ENCODE measurements at places on chromosomes 3 and 15.
A peak's percentile ranks its signal among the peaks of the same experiment; 100 is the strongest.

GRCh38 chr3:49616061-49616460, 58.1 kb upstream of the APEH start:
- DNase-seq = no peak

GRCh38 chr15:81296673-81297072, 27.3 kb downstream of the STARD5 start:
- DNase-seq = peak; percentile 87

DNA sequence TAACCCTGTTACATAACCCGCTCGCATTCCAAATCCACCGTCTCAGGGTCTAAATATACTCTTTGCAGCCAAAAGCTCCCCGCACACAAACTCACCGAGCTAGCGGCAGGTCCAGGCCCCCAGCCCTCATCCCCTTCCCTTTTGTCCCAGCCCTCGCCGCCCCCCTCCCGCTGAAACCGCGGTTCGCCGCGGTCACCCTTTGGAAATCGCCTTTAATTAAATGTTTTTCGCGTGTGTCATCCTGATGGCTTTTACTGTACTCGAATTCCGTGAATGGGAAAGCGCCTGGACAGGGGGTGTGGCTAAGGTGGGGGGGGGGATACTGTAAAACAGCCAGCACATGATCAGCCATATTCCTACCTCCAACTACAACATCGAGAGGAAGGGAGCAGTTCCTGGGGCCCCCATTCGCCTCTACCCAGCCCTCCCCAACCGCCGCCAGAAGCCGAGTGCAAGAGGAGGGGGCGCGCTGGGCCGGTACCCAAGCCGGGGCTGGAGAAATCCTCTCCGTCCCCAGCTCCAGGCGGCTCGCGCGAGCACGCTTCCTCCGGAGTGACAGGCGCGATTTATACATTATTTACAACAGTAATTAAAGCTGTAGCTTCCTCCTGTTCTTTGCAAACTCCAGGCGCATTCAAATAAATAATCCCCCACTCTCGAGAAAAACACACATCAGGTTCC, 1.7 kb downstream of the RORA start:
- DNase-seq = no peak

- DNase-seq = no peak
Measured at GRCh38 chr3:128479558-128480086, 12.9 kb upstream of the DNAJB8 start.

GRCh38 chr3:192818126-192818525, 90.8 kb upstream of the FGF12 start:
- DNase-seq = no peak

- DNase-seq = peak; percentile 47
Measured at GRCh38 chr15:63473999-63474809, 30.2 kb upstream of the USP3 start.

GRCh38 chr15:50909010-50909317, 481 bp downstream of the AP4E1 start:
- DNase-seq = no peak

DNA sequence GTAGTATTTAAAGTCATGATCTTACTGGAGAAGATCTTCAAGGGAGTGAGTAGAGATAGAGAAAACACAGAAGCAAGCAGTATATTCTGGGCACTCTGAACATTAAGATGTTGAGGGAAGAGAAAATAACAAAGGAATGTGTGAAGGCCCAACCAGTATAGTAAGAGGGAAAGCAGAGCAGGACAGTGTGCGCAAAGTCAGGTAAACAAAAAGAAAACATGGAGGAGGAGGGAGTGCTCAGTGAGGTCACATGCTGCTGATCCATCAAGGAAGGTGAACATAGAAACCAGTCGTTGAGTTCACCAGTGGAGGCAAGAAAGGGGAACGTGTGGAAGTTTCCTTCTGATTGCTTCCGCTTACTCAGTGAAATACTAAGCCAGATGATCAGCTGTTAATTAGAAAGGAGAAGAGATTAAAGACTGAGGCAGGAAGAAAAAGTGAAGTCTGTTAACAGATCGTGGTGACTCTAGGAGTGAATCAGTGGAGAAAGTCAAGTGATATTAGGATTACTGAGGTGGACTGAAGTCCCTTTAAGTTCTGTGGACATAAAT, 47.2 kb downstream of the OPA1 start:
- no peak for DNase-seq

- no peak for DNase-seq
Measured at GRCh38 chr3:144760831-144761230, 789.2 kb downstream of the DIPK2A start.

- peak; percentile 84 for DNase-seq
Measured at GRCh38 chr15:100338971-100339444, 2.8 kb downstream of the ADAMTS17 start.

GRCh38 chr15:79779746-79780145, 117.1 kb downstream of the MTHFS start:
- peak; percentile 21 for DNase-seq

DNA sequence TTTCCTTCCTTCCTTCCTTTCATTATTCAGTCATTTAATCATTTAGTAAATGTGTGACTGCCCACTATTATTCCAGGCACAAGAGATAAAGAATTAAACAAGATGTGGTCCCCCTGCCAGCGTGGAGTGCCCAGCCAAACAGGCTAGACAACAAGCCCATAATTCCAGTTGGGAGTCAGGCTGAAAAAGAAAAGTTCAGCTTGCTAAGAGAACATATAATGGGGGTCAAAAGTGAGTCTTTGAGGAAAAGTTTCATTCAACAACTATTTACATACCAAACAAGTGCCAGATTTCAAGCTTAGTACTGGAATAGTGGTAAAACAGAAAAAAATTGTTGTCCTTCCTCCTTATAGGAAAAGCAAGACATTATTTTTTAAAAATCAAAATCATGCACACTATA, 523.7 kb downstream of the TAFA4 start:
- DNase-seq = no peak

GRCh38 chr15:89167267-89168176, 53.9 kb downstream of the RLBP1 start:
- no peak for DNase-seq

GRCh38 chr15:49063402-49064280, 17.4 kb upstream of the SECISBP2L start:
- DNase-seq = peak; percentile 29

- DNase-seq = no peak
Measured at GRCh38 chr15:52427804-52428203, 100.9 kb downstream of the MYO5A start.

GRCh38 chr3:105343991-105344390, 22.7 kb upstream of the ALCAM start:
- DNase-seq = no peak

GRCh38 chr3:5634411-5634810, 446.9 kb downstream of the EDEM1 start:
- no peak for DNase-seq

- peak; percentile 33 for DNase-seq
Measured at GRCh38 chr3:49868862-49869466, 742 bp downstream of the CAMKV start.

DNA sequence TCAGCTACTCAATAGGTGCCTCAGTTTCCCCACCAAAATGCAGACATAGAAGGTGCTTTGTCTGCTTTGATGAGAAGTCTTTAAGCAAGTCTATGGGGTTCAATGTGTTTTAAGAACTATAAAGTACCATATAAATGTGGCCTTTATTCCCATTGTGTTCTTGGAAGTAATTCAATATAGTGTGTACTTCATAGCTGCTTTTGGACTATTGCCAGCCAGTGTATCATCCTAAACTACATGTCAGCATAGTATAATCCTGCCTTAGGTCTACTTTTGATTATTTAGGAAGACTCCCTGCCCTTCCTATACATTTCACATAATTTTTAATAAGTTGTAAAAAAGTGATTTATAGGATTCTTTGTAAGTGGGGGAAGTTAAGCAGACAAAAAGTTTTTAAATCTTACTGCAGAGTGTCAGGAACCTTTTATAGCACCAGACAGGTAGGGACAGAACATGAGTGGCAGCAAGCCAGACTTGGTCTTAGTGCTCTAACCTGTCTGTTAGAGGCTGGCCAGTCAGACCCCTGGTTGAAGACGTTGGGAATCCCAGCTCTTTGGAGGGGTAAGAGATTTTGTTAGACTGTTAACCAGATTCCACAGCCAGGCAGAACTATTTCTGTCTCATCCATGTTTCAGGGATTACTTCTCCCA, 48.4 kb downstream of the MLH1 start:
- DNase-seq = no peak

GRCh38 chr3:116663161-116664110, 46.1 kb upstream of the TUSC7 start:
- DNase-seq = no peak

- DNase-seq = no peak
Measured at GRCh38 chr3:30886888-30887287, 7.6 kb downstream of the GADL1 start.

DNA sequence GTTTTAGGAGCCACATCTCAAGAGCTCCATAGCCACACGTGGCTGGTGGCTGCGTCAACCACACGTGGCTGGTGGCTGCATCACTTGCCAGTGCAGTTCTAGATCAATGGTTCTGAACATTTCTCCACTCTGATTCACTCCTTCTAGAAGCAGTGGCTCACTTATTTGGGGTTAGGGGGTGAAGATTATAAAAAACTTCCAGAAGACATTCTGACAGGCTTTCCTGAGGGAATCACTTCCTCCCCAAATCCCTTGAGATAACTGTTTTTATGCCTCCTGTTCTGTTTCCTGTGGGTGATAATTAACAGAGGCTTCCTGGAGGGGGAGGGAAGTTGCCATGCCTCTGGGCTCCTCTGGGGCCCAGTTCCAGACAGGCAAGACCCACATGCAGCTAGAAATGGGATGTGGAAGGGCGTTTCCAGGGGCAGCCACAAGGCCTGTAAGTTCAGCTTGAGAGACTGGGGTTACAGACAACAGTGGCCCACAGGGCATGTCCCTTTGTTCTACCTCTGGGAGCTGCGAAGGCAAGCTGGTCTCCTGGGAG, 23.6 kb downstream of the HEG1 start:
- no peak for DNase-seq

GRCh38 chr3:66392512-66392911, 108.3 kb downstream of the LRIG1 start:
- no peak for DNase-seq

GRCh38 chr3:99638167-99638948, at the start of gene COL8A1:
Gene COL8A1, plus strand, starts transcription at chr3:99638594. Its CDS starts 152,089 bp downstream, at chr3:99790683.
- DNase-seq = no peak

- no peak for DNase-seq
Measured at GRCh38 chr3:156135921-156136638, 15.7 kb downstream of the KCNAB1 start.

DNA sequence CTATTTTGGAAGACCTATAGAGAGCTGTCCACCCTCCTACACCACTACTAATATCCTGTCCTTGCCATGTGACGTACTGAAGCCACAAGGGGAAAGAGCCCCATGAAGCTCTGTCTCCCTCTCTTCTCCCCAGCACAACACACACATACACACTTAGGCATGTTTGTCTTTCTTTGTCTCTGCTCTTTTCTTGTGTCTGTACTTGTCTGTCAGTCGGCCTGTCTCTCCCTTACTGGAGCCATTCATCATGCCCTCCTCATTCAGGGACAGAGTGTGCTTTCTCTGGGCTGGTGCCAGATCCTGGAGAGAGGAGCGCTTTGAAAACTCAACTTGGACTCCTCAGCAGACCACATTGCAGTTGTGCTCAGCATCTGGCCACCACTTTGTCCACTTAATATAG, 47.6 kb downstream of the PSMD6 start:
- no peak for DNase-seq

DNA sequence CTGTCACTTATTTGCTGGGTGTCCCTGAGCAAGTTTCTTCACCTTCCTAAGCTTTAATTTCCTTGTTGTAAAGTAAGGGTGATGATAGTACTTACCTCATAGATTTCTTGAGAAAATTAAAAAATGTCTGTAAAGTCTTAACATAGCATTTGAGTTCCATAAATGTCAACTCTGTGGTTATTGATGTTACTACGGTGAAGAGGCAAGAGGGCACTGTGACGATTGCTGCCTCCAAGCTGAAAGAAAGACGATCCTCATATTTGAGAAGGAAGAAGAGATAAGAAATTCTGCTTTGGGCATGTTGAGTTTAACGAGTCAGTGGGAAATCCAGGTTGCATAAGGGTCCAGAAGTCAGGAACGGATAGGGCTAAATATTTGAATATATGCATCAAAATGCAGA, 240.8 kb upstream of the ZPLD1 start:
- no peak for DNase-seq

GRCh38 chr3:120506828-120507774, 56.3 kb upstream of the FSTL1 start:
- DNase-seq = no peak

GRCh38 chr3:46168583-46169345, 39.3 kb downstream of the CCR1 start:
- DNase-seq = no peak

- no peak for DNase-seq
Measured at GRCh38 chr3:52286777-52287110, 884 bp upstream of the GLYCTK start.

GRCh38 chr15:37105889-37106288, 5.5 kb upstream of the MEIS2 start:
- DNase-seq = no peak

DNA sequence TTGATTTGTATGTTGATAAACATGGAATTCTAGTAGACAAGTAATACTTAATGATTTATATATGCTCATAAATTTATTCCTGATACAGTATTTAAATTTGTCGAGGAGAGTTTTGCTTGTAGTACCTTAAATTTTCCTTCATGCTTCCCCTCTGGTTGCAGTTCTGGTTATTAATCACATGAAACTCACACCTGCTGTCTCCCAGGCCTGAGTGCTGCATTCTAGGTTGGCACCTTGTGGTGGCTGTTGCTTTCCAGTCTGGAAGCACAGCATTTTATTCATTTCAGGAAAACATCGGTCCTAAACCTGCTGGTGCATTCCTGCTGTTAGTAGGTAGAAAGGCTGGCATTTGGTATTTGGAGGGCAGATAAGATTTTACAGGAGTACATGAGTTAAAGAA, 44.9 kb downstream of the ATP1B3 start:
- DNase-seq = no peak

DNA sequence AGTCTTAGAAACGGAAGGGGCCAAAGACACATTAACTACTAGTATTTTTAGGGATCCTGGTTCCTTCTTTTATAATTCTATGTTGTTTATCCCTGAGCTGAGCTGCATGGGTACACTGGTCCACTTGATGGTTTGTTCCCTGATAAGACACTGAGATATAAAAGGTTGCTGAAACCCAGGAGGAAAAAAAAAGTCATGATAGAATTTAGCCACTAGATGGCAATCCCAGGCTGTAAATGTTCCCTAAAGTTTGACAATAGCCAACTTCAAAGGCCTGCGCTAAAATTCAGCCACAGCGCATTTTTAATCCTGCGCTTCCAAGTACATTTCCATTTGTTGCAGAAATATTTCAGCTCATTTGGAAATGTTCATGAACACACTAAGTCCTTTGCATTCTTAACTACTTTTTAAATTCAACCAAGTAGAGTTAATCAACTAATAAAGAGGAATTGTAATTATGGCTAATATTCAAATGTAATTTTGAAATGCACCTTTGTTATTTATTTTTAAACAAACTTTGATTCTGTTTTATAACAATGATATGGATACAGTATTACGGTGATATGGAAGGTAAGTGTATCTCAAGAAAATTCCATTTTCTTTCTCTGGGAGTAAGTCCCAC, 249.3 kb upstream of the FEZF2 start:
- no peak for DNase-seq

GRCh38 chr15:64038878-64039610, 7.2 kb downstream of the DAPK2 start:
- DNase-seq = no peak
